ENCODE measurements at places on chromosomes 5 and 9. TPM values are rescaled to one million over a fixed set of nuclear protein-coding genes. Genes with fewer than 3 reads are reported as not detected.

Gene QRFP
- total RNA-seq: 0.77 TPM

DNA sequence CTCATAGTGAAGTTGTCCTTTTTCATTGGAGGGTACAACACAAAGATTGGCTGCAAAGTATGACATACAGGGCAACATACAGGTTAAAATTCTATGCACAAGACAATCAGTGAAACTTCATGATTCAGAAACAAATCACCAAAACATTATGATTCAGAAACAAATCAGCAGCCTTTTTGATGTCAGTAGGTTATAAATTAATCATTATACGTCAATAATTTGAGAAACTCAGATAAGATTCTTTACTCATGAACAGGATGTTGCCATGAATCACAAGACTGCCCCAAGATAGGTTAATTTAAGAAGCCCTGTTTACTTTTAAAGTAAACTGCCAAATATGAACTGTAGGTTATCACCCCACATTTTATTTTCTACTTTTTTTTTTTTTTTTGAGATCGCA is 62.2 kb upstream of the IL33 start:
- H3K36me3 ChIP-seq: no peaks in the 10 kb centered on the region
- H3K4me3 ChIP-seq: no peak overlapping the region
- DNase-seq: no peak

GRCh38 chr5:154520861-154521453 is 42.9 kb upstream of the HAND1 start:
- no peaks in the 10 kb centered on the region for H3K36me3 ChIP-seq
- no peak overlapping the region for H3K27ac ChIP-seq
- H3K4me3 ChIP-seq: no peak overlapping the region
- H3K4me1 ChIP-seq: no peaks in the 10 kb centered on the region
- no peaks in the 10 kb centered on the region for H3K27me3 ChIP-seq
- DNase-seq: peak; percentile 34

GRCh38 chr9:87197349-87198130 is 250.2 kb upstream of the GAS1 start:
- no peaks in the 10 kb centered on the region for H3K4me1 ChIP-seq
- no peak overlapping the region for H3K4me3 ChIP-seq
- H3K36me3 ChIP-seq: no peaks in the 10 kb centered on the region
- no peak for DNase-seq
- H3K27me3 ChIP-seq: no peaks in the 10 kb centered on the region

- H3K4me3 ChIP-seq: no peak overlapping the region
- H3K27me3 ChIP-seq: no peaks in the 10 kb centered on the region
- no peak for DNase-seq
- no peaks in the 10 kb centered on the region for H3K36me3 ChIP-seq
- no peaks in the 10 kb centered on the region for H3K4me1 ChIP-seq
Measured at GRCh38 chr5:115723220-115723619, 93.2 kb downstream of the CDO1 start.

DNA sequence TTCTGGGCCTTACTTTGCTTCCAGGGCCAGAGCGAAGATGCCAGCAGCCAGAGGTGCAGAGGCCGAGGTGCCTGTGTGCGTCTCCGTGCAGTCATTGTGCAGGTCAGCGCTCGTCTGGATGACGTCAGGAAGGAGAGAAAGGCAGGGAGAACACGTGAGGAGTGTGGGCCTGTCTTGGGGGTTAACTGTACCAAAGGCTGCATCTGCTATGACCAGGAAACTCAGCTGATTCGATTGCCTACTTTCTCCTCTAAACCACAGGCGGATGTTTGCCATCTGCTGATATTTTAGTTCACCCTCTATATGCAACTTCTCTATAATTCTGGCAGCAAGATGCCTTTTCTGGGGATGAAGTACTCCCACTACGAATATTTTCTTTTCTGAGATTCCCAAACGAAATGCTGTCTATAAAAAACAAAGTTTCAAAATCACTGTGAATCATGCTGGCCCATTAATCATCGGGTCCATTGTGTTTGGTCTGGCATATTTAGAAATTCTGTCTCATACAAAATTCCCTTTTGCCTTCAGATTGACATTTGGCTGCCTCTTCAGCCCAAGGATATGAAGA is 24.8 kb downstream of the PCSK1 start:
- H3K27ac ChIP-seq: no peak overlapping the region
- H3K4me3 ChIP-seq: no peak overlapping the region
- no peaks in the 10 kb centered on the region for H3K36me3 ChIP-seq
- H3K27me3 ChIP-seq: no peaks in the 10 kb centered on the region
- H3K4me1 ChIP-seq: no peaks in the 10 kb centered on the region

Gene BNC2
- total RNA-seq: 20.0 TPM

DNA sequence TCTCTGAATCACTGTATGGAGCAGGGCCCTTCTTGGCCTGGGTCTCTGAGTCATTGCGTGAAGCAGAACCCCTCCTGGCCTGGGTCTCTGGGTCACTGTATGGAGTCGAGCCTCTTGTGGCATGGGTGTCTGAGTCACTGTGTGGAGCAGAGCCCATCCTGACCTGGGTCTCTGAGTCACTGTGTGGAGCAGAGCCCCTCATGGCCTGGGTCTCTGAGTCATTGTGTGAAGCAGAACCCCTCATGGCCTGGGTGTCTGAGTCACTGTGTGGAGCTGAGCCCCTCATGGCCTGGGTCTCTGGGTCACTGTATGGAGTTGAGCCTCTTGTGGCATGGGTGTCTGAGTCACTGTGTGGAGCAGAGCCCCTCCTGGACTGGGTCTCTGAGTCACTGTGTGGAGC is 94.0 kb upstream of the RAPGEF1 start:
- DNase-seq: no peak
- H3K27ac ChIP-seq: no peak overlapping the region
- no peaks in the 10 kb centered on the region for H3K27me3 ChIP-seq
- H3K4me3 ChIP-seq: no peak overlapping the region
- no peaks in the 10 kb centered on the region for H3K4me1 ChIP-seq

DNA sequence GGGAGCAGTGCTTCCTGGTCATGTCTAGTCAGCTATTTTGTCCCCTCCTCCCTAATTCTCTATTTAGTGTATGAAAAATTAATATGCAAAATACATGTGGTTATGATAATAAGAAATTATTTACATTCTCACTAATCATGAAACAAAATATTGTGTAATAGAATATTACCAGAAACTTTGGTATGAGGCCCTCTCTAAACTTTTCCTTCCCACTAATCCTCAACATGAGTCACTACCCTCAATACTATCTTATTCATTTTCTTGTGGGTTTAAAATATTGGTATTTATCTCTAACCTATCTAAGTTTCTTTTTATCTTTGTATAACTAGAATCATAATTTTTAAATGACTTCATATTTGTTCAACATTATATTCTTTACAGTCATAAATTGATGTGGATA is 545.9 kb upstream of the PTPRD start:
- no peaks in the 10 kb centered on the region for H3K27me3 ChIP-seq
- H3K4me1 ChIP-seq: no peaks in the 10 kb centered on the region
- no peak overlapping the region for H3K4me3 ChIP-seq
- no peaks in the 10 kb centered on the region for H3K36me3 ChIP-seq

DNA sequence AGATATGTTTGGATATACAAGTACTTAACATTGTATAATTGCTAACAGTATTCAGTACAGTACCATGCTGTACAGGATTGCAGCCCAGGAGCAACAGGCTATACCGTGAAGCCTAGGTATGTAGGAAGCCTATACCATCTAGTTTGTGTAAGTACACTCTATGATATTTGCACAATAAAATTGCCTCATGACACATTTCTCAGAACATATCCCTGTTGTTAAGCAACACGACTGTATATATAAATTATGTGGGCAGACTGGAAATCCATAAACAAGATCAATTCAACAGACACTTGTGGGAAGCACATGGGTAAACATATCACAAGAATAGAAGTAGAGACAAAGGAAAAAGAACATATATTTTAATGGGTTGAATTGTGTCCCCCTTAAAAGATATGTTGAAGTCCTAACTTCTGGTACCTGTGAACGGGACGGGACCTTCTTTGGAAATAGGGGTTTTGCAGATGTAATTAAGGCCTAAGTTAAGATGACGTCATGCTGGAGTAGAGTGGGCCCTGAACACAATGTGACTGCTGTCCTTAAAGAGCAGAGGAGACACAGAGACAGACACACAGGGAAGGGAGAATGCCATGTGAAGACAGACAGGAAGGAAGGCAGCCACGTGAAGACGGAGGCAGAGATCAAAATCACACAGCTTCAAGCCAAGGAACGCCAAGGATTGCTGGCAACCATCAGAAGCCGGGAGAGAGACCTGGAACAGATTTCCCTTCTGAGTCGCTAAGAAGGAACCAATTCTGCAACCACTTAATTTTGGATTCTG is 76.3 kb downstream of the SCAI start:
- no peak overlapping the region for H3K27ac ChIP-seq
- no peaks in the 10 kb centered on the region for H3K36me3 ChIP-seq
- H3K4me1 ChIP-seq: no peaks in the 10 kb centered on the region
- no peaks in the 10 kb centered on the region for H3K27me3 ChIP-seq
- H3K4me3 ChIP-seq: no peak overlapping the region

DNA sequence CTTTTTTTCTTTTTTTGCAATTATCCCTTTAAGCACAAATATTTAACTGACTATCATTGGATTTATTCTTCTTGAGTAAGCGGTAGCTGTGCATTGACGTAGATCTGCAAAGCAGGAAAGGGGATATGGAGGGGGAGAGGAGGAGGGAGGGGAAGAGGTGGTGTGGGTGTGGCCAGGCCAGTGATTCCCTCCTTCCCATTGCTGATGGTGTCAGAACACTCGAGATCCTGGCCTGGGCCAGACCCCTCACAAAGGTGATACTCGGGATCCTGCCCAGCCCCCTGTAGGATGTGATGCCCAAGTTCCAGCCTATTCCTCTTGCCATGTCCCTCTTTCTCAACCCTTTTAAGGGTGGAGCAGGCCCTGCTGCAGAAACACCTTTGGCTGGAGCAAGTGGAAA is 9.9 kb downstream of the SLC36A3 start:
- DNase-seq: no peak
- H3K36me3 ChIP-seq: no peaks in the 10 kb centered on the region
- H3K27ac ChIP-seq: no peak overlapping the region
- no peaks in the 10 kb centered on the region for H3K4me1 ChIP-seq

Gene CD74
- 200 TPM for total RNA-seq

DNA sequence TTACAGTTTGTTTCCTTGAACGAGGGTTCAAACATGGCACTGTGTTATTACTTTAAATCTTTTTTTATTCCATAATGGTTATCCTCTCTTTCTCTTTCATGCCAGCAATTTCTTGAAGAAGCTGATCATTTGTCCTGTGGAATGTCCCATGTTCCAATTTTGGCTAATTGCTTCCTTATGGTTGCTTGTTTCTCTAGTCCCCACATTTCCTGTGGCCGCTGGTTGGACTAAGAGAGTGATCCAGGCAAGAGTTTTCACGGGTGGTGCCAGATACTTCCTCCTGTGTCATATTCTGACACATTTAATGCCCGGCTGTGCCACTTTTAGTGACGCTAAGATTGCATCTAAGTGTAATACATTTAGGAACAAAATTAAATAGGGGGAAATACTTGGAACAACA is 83.8 kb upstream of the FAM169A start:
- DNase-seq: no peak
- no peaks in the 10 kb centered on the region for H3K27me3 ChIP-seq
- no peaks in the 10 kb centered on the region for H3K4me1 ChIP-seq
- no peaks in the 10 kb centered on the region for H3K36me3 ChIP-seq

DNA sequence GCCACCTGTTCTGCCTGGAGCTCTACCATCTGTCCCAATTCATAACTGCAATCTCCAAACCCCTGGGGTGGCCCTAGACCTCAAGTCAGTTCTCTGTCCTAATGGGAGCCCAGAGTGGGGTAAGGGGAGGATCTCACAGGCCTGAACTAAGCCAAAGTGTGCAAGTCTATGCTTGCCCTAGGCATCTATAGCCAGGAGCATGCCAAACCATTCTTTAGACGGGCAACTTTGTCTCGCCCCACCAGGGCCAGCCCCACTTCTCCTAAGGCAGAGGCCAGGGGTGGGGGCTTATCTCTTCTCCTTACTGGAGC is 3.3 kb downstream of the ACSL6 start:
- peaks cover 16% of the 10 kb centered on the region for H3K27me3 ChIP-seq
- no peak overlapping the region for H3K27ac ChIP-seq
- DNase-seq: no peak
- H3K4me3 ChIP-seq: no peak overlapping the region

Gene MAP3K1
- 12.6 TPM for total RNA-seq

Measured in colonic mucosa (tissue), 4 donors.